NCI-H1105 treated with DMSO at 0.1 percent for 48 hours (cell line): ENCODE measurements at places on chromosomes 13 and 19.

DNA sequence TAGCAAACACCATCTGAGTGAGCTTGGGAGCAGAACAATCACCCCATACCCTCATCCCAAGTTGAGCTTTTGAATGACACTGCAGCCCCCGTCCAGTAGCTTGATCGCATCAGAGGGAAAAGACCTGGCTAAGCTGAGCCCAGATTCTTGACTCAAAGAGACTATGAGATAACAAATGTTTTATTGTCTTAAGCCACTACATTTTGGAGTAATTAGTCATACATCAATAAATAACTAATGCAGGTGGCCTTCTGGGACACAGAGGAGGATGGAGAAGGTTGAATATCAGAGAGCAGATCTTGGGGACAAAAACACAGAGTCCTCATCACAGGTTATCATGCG, 24.6 kb upstream of the IGSF23 start:
- no peak for DNase-seq

GRCh38 chr13:51034906-51035305, 76.2 kb downstream of the C13orf42 start:
- DNase-seq, result no peak

DNA sequence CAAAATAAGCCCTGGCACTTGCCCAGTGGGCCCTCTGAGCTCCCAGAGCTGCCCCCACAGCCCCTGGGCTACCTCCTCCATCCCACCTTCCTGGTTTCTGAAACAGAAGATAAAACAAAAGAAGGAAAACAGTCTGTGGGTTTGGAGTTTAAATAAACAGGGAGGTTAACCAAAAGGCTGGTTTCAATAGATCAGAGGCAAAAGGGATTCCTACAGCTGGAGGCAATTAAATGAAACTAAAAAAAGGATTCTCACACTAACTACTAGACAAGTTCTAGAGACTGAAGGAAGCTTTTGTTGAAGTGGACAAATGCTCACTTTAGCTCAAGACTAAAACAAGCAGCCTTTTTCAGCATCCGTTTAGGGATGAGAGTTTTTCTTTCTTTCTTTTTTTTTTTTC, 569.8 kb downstream of the FGF9 start:
- no peak for DNase-seq

DNA sequence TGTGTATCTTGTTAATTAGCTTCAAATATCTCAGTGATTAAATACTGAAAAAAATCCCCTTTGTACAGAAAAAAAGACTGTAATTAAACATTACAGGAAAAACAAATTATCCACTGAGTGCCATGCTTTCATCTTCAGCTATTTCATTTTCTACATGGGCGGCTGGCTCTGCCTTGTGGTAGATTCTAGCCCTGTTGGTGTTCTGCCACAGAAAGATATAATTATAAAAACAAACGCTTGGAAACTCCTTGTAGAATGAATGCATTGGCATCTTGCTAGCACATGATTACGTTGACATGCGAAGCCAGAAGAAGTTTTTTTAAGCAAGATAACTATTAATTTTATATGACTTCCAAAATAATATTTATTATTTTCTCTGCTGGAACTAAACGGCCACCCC, 496.8 kb downstream of the MYO16 start:
- DNase-seq, result peak; percentile 18

- DNase-seq, result no peak
Observed at GRCh38 chr13:59374691-59375090, 789.0 kb downstream of the DIAPH3 start.

DNA sequence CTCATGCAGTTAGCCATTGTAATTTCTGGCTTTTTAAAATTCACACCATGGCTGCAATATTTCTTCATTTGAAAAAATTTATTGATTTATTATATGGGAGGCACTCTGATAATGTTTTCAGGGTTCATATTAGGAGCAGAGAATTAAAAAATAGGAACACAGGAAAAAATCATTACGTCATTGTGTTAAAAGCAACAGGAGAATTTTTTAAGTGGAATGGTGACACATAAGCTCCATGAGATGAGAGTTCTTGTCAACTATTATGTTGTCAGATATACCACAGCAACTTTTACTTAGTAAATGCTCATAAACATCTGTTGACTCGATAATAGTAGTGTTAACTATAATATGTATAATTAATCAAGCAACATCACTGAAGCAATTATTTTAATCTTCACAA, 400.1 kb downstream of the TDRD3 start:
- no peak for DNase-seq

GRCh38 chr19:38890686-38891085, 8.7 kb downstream of the SIRT2 start:
- no peak for DNase-seq

DNA sequence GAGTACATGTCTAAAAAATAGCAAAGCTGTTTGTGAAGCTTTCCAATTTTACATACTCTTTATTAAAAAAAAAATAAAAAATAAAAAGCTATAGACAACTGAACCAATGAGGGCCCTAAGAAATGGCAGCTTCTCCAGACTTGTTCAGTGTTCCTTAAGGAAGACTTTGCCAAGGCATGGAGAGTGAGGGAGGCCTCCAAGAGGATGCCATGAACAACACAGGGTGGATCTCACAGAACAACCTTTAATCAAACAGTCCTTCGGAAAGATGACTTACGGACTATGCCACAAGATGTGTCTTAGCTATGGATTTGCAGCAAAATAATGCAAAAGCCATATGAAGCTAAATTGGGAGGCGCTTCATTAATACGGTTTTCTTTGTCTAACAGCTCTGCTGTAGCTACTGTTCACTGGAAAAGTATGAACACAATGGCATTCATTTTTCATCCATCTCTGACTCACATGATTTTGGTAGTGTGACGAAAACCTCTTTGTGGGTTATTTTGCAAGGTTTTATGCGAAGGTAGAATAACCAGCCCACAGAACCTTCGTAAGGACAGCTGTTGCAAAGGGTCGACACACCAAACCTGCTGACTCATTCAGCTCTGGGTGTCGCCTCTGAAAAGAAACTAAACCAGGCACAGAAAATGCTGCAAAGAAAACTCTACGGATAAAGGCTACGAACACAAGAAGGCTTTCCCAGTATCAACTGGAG, 27.7 kb downstream of the EFNB2 start:
- DNase-seq, result no peak

GRCh38 chr19:19297759-19298158, 22.6 kb downstream of the SUGP1 start:
- no peak for DNase-seq

DNA sequence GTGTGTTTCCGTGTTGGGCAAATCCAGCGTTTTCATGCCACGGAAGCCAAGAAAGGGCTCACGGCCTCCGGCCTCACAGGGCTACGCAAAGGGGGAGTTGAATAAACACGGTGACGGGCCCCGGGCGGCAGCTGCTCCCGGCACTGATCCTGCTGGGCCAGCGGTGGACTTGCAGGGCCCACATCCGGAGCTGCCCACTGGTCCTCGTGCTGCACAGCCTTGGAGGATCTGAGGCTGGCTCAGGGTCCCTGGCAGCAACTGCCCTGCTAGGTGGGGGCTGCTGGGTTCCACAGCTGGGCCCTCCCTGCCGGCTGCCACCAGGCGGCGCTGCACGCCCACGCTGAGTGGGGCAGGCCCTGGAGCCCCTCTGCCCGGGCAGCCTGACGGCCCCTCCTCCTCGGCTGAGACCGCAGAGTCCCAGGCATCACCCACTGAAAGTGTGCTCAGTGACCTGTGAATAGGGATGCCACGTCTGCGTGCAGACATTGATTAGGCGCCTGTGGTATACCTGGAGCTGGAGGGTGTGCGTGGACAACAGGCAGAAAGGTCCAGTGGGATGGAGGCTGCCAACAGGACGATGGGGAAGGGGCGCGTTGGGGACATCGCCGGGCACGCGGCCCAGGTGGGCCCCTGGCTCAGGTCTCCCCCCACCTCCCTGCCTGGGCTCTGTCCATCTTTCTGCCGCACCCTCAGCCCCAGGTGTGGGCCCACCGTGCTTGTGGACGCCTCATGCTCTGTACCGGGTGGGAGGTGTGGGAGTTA, 5.3 kb upstream of the HCN2 start:
- DNase-seq, result peak; percentile 39

GRCh38 chr13:76875271-76875815, 10.9 kb downstream of the KCTD12 start:
- DNase-seq, result no peak

- DNase-seq, result no peak
Observed at GRCh38 chr19:49117677-49118564, 1.0 kb downstream of the C19orf73 start.

DNA sequence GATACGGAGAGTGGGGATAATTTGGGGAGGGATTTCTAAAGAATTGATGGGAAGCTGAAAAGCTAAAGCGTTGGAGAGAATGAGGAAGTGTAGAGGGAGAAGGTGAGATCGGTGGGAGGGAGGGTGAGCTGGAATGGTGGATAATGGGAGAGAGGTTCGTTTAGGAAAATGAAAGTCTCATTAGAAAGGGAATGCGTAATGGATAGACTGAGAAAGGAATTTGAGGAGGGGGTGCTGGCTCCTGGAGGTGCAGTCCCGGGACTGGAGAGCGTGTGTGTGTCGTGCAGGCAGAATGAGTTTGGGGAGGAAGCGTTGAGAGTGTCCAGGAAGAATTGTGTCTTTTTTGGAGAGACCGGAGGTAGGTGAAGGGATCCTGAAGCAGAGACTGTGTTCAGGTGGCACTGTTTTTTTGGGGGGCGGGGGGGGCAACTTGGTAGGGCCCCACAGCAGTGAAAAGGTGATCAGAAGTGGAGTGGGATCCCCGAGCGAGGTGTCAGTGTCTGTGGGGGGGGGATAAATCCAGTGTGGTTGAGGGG, 1.4 kb downstream of the ACTN4 start:
- DNase-seq, result no peak
